ENCODE measurements at places on chromosomes 3 and 15. TPM values are rescaled to one million over a fixed set of nuclear protein-coding genes. Genes with fewer than 3 reads are reported as not detected.

GRCh38 chr3:9122732-9123364 is 126.6 kb downstream of the SRGAP3 start:
- DNase-seq: no peak

GRCh38 chr15:87846746-87847145 is 409.8 kb downstream of the NTRK3 start:
- DNase-seq: no peak

GRCh38 chr15:55241891-55242290 is 45.1 kb upstream of the RSL24D1 start:
- no peak for DNase-seq

GRCh38 chr3:29751647-29752314 is 470.9 kb downstream of the RBMS3 start:
- no peak for DNase-seq

The RTP2 gene
- total RNA-seq: not detected

DNA sequence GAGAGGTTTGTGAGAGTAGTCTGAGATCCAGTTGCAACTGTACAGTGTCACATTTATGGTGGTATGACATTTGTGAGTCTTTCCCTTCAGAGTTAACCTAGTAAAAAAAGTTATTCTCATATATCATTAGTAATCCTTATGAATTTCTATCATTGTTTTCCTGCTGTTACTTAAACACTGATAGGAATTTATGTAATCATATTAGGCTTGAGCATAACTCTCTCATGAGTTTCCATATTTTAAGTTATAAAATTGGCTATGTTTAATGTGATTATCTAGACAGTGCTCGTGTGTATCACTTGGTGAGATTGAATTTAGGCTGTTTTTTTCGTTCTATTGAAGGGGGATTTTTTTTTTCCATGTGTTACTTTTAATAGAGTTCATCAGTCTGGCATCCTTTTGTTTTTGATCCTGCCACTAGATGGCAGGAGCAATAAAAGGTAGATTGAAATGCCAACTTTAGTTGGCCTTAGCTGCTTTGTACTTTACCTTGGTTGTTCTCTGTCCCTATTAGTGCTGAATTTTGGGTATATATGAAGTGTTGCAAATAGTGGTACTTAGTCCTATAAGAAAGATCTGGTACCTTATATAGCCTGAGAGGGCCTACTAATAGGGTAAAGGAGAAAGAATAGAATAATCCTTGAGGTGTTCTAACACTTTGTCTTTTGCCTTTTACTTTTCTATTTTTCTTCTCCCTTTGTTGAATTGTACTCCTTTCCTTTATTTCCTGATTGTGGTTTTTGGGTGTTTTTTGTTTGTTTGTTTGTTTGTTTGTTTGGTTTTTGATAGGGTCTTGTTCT is 17.9 kb downstream of the STT3B start:
- DNase-seq: peak; percentile 51

The PTPN9 gene
- total RNA-seq: 17.7 TPM

DNA sequence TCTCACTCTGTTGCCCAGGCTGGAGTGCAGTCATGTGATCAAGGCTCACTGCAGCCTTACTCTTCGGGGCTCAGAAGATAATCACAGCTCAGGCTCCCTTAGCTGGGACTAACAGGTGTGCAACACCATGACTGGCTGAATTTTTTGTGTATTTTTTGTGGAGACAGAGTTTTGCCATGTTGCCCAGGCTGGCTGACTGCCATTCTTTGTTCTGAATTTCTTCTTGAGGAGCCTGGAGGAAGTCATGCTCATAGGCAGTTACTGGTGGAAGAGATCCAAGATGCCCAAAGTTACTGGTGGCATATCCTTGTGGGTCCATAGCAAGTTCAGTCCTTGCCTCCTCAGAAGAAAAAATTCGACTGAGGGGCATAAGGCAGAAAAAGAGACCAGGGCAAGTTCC is 16.6 kb upstream of the UBP1 start:
- peak; percentile 59 for DNase-seq

- peak; percentile 25 for DNase-seq
Measured at GRCh38 chr3:52054661-52055511, 1.5 kb downstream of the DUSP7 start.

GRCh38 chr15:48596841-48597240 is 48.7 kb downstream of the FBN1 start:
- DNase-seq: no peak

- peak; percentile 28 for DNase-seq
Measured at GRCh38 chr3:1082108-1082507, 10.7 kb upstream of the CNTN6 start.

GRCh38 chr3:44412365-44412764 is 65.1 kb downstream of the ZNF445 start:
- DNase-seq: no peak

DNA sequence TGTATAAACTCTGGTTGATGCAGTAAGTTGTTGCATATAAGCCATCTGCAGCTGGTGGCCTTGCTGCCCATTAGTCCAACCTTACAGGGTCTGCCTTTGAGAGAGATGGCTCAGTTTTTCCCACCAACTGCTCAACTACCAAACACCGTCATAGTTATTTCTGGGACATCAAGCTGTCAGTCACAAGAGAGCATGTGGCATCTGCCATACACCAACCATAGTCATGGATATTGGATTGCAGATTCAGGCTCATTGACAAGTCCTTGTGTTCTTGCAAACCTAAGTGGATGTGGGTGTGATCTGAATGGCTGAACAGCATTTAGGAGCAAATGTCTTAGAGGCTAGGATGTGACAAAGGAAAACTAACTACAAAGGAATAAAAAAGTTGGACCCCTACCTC is 137.6 kb downstream of the ADAMTS17 start:
- DNase-seq: no peak

The CTDSPL gene
- 107 TPM for total RNA-seq

The TRPC1 gene
- total RNA-seq: 14.0 TPM

DNA sequence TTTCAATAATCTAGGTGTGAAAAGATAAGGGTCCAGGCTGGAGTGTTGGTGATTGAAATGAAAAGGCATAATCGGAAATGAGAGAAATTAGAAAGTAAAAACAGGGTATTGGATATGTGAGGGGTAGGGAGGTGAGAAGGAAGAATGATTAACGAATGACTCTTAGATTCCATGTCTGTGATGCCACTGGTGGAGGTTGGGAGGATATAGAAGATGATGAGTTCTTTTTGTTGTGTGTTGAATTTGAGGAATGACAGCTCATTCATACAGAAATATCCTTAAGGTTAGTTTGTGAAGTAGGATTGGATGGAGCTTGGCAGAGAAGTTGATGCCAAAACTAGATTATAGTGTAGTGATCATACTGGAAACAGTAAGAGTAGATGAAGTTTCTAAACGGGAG is 72.2 kb upstream of the CCNL1 start:
- no peak for DNase-seq

The PLS1 gene
- 0.85 TPM for total RNA-seq

- no peak for DNase-seq
Measured at GRCh38 chr3:162096874-162097273, 600.3 kb downstream of the OTOL1 start.

DNA sequence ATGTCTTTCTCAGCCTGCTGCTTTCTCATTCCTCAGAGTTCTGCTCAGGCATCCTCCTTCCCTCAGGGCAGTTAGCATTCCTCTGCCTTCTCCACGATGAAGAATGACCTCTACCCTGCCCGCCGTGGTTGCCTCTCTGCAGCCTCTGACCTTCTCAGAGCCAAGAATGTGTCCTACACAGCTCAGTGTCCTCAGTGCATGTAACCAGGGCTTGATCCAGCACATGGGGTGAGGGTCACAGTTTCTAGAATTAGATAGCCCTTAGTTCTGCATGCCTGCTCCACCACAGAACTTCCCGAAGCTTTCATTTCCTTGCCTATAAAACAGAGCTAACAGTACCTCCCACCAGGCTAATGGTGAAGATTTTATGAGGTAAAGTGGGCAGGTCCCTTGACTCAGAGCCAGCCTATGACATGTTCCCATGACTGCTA is 182.1 kb downstream of the CLSTN2 start:
- DNase-seq: no peak

DNA sequence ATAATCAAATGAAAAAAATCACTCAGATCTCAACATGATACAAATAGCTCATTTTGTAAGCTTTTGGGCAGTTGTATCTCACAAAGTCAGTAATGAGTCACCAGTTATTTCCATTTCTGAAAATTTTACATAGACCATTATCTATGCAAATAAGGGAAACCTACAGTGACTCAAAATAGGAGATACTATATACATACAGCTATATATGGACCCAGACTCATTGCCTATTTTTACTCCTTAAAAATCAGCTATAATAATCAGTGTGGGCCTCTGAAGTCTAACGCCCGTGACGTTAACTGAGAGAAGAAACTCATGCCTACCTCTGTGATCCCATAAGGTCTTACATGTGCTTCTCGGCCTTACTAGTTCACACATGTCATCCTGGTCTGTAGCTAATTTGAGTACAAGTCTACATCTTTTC is 31.6 kb downstream of the LRIG1 start:
- no peak for DNase-seq

The DPPA2 gene
- not detected for total RNA-seq

- no peak for DNase-seq
Measured at GRCh38 chr3:71152892-71153265, 430.6 kb downstream of the FOXP1 start.

GRCh38 chr3:179796421-179796820 is 143.6 kb downstream of the USP13 start:
- no peak for DNase-seq

- no peak for DNase-seq
Measured at GRCh38 chr3:121126033-121126706, 218.2 kb downstream of the STXBP5L start.

- peak; percentile 95 for DNase-seq
Measured at GRCh38 chr15:99708563-99708962, 24.7 kb downstream of the LYSMD4 start.

The OSBPL10 gene
- total RNA-seq: 27.7 TPM

GRCh38 chr15:68797191-68797590 is 23.5 kb downstream of the ANP32A start:
- DNase-seq: no peak

- DNase-seq: no peak
Measured at GRCh38 chr3:29384640-29385039, 103.8 kb downstream of the RBMS3 start.

The GOLGA6L22 gene
- not detected for total RNA-seq

Data from dermis blood vessel endothelial cell (primary cell).